Activated CD4-positive, CD25-positive, alpha-beta regulatory T cell (primary cell): ENCODE measurements at places on chromosomes 2 and 18.

DNA sequence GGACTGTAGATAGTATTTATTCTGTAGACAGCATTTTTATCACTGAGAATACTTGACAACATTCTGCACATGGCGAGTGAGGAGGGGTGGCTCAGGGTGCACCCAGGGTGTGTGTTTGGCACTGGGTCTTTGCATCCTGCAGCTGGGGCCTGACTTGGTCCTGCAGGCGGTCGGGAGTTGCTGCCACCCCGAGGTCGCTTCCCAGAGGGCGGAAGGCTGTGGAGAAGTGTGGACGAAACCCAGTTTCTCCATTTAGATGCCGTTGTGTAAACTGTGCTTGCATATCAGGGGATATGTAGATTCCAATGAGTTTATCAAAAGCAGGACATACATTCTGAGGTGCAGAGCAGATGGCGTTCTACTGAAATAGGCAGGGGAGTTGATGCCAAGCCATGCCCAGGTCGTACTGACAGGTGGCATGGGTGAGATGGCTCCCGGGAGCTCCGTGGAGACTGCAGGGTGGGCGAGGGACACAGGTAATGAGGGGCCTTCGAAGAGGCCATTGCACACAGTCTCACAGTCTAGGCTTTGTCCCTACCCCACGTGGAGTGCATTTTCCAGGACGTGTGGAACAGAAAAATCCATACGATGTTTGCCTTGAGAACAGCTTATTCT lies 74.5 kb downstream of the RTP5 start:
- no peak for DNase-seq

DNA sequence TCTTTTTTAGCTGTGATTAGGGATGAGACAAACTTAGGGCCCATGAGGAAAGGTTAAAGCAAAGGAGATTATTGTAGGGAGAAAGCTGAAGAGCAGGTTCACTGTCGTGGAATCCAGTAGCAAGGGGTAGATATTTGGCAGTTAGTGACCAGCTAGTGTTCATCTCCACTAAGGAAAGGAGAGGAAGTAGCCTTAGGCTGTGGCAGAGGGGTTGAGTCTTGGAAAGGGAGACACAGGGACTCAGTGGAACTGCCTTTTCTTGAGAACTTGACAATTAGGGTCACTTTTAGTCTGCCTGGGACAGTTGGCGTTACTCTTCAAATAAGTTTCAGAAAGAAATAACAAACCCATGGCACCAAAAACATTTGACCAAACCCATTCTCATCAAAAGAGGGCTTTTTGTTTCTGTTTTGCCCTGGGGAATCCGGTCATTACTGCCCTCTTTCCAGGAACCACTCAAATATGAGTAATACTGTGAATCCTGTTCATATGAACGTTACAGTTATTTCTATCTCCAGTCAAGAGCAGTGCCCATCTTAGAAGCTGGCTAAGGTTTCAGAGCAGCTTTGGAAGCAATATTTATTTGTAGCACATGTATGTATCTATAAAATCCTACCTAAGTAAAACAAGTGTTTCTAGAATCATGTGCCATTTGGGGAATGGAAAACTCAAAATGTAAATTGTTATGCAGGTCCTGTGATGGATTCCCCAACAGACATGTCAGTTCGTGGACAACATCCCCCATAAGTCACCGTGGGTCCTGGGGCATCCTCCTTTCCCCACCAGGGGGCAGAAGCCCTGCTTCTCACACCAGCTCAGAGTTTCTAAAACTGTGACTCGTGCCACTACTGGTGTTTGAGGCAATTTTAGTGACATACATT lies 77.3 kb upstream of the PHLPP1 start:
- DNase-seq = peak; percentile 4

DNA sequence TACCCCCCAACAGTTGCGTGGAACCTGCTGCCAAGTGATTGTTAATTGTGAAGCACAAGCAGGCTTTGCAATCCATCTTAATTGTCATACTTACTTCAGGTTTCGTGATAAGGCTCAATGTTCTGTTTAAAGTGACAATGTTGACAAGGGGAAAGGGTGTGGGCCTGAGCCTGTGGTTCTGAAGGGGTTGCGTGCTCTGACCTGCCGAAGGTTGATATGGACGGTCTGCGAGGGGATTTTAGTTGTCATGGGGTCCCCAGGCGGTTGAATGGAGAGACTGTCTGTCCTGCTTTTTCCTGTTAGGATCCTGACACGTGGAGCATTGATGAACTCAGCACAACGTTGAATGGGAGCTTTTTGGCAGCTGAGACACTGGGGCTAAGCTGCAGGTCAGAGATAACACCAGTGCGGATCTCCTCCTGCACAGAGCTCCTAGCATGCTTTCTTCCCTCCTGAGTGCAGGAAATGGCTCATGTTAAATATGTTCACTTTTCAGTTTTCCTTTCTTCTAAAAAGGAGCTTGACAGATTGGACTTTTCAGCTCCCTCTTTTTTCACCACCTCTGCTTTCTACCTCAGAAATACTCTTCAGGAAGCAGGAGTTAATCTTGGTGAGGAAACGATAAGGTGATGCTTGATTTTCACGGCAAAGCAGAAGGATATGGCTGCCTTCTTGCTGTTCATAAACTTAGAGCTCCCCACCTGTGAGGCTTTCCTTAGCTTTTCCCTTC lies 62.9 kb upstream of the ZEB2 start:
- no peak for DNase-seq

DNA sequence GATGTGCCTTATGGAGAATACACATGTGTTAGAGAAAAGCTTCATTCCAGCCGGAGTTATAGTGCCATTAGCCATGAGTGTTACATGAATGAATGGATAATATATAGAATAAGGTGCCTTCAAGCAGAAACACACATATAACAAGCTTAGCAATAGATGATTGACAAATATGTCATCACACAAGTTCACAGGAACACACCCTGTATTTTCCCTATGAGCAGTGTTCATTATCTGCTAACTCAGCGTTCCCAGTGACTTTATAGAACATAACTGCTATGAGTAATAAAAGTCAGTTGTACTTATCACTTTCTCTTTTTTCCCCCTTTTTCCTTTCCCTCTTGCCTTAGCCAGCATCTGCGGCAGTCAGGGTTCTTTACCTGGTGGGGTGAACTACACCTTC lies 65.1 kb downstream of the TIMM21 start:
- no peak for DNase-seq

GRCh38 chr2:217521820-217522219 lies 481.0 kb downstream of the TNS1 start:
- DNase-seq = no peak

DNA sequence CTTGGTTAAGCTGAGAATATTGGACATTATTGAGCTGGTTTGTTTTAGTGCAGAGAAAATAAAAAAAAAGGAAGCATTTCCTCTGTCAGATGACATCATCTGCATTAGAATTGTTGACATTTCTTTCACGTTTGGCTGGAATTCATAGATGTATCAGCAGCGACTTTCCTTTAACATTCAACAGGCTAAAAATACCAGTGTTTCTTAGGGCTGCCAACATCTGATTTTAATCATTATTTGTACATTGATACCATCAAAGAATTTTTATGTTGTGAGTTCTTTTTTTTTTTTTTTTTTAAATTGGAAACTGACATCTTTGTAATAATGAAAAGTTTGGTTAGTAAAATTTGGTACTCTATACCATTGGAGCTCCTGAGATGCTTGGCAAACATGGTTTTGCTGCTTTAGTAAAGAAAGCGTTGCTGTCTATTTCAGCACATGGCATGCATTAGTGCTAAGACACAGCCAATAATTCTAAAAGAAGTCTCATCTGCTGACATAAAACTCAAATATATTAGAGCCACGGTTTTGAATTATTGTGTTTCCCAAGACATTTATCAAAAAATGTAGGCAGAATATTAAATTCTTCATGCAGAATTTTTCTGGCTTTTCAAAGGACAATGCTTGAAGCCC lies 33.6 kb downstream of the GTF2A1L start:
- no peak for DNase-seq

- no peak for DNase-seq
These were observed 43.0 kb upstream of the KCNF1 start for GRCh38 chr2:10868465-10869314.

- DNase-seq = no peak
These were observed 632.2 kb downstream of the SLC4A3 start for GRCh38 chr2:220259662-220260061.

GRCh38 chr2:142741764-142742269 lies 135.6 kb upstream of the KYNU start:
- DNase-seq = no peak

DNA sequence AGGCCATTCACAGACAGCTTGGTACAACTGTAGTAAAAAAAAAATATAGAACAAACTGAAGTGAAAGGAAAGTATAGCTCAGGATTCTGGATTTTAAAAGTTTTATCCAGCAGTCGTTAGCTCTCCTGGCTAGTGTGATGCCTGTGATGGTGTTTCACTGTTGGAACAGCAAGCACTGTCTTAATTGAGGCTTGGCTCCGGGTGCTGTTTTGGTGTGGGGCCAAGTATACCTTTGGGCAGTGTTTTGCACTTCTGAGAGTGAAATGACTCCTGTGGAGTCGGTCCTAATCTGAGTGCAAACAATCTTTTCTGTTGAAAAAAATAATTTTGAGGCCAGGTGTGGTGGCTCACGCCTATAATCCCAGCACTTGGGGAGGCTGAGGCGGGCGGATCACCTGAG lies 28.7 kb upstream of the RAB1A start:
- no peak for DNase-seq

DNA sequence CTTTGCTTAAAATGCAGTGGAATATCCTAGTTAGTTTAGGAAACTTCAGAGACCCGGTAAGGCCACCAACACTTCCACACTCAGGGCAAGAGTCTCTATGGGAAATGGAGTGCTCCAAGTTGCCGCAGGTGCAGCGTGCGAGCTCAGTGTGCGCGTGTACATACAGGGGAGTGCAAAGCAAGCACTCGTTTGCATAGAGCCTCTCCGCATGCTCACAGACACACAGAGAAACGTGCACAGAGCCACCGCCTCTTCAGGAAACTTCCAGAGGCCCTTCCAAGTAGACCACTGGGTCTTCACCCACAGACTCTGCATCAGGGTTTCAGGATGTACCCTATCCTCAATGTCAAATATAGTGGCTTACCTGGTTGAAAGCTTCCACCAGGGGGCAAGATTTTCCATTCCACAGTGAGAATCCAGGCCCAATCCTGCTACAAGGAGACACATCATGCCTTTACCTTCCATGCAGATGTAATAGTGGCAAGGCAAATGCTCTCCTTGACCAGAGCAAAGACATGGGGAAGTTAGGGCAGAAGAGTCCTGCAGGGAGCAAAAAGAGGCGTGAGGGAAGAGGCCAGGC lies 513.0 kb upstream of the MYT1L start:
- DNase-seq = no peak

DNA sequence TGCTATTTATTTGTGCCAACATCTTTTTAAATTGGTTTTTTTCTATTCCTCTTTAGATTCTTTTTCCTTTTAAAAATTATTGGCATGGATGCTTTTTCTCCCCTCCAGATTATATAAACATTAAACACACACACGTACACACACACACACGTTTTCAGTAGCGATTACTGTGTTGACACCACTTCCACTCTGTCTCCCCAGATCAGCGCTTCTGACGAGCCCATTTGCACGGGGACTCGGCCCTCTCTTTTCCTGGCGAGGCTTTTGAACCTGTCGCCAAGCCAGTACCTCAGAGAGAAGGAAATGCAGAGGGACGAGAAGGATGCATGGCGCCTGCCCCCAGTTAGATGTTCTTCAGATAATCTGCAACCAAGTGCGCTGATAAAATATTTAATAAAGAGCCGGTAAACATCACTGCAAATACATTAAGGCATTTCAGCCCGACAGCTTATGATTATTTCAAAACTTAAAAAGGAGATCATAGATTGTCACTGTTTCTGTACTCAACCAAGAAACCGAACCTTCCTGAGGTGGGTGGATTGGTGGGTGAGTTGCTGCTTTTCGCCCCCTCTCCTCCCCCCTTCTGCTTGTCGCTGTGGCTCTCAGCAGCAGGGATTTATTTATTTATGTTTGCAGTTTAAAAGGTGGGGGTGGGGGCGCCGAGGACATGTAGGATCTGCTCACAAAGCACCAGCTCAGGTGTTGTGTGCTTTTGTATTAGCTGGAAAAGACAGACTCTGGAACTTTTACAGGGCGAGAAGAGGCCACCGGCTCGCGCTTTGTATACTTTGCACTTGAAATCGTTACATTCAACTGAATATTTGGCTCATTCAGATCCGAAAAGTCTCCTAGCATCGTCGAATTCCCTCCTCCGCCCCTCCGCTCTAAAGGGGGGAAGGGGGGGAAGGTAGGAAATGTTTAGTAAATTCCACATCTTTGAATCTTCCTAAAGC lies 787 bp upstream of the TBR1 start:
- no peak for DNase-seq

DNA sequence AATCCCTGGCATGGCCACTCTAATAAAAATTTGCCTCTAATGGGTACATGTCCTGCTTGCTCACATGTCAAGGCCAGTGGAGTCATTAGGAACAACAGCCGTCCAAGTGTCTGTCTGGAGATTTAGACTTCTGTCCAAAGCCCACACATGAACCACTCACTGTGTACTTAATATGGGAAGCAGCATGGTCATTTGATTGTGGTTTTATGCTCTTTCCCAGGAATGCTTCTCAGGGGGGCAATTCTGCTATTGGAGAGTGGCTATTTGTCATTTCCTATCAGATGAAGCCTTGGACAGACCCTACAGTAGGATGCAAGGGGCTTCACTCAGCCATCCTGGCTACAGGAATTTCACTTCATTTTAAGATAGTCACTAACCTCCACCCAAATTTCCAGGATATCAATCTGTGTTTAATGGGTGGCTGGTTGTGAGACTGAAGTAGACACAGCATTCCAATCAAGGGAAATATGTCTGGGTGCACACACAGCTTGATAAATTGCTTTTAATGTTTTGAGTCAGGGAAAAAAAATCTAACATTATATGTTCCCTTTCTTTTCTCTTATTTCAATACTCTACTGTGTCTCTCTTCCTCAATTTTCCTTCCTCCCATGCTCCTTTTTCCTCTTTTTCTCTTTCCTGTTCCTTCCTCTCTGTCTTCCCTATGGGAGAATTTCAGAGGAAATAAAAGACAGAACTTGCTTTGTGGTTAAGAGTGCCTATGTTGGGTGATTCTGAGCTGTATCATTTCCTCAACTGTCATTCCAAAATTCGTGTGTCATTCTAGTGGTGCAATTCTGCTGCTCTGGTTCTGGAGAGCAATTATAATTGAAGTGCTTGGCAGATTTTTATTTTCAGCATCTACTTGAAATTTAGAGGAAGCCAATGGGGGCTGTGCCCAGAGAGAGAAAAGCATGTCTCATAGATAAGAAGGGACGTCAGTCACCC lies 320.1 kb downstream of the OSR1 start:
- DNase-seq = no peak

- no peak for DNase-seq
These were observed 262.6 kb upstream of the DCC start for GRCh38 chr18:52077251-52077983.

GRCh38 chr2:121529439-121530211 lies 1.1 kb upstream of the RNU4ATAC start:
- DNase-seq = no peak

DNA sequence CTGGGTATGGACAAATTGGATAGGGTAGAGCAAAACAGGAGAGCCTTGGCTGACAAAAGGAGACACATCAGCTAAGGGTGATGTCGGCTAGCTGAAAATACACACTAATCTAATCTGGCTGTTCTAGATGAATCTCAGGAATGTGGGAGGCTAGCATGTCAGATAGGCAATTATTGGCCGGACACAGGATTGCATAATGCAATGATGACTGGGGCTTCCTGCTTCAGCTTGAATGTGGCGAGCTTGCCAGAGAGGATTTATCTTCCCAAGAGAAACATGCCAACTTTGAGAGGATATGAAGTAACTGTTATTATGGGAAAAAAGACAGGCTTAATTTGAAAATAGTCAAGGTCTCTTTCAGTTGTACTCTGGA lies 102.4 kb downstream of the TRIB2 start:
- no peak for DNase-seq

GRCh38 chr2:18402-19271 lies 27.7 kb downstream of the FAM110C start:
- no peak for DNase-seq
